Stimulated activated CD4-positive, alpha-beta T cell treated with anti-CD3 and anti-CD28 coated beads, TNF-alpha, amount 100 ng/mL, for 48 hours (primary cell): ENCODE measurements at places on chromosomes 5 and 9.
A peak's percentile ranks its signal among the peaks of the same experiment; 100 is the strongest.

GRCh38 chr5:113047733-113048652, 71.4 kb downstream of the DCP2 start:
- no peak for DNase-seq

DNA sequence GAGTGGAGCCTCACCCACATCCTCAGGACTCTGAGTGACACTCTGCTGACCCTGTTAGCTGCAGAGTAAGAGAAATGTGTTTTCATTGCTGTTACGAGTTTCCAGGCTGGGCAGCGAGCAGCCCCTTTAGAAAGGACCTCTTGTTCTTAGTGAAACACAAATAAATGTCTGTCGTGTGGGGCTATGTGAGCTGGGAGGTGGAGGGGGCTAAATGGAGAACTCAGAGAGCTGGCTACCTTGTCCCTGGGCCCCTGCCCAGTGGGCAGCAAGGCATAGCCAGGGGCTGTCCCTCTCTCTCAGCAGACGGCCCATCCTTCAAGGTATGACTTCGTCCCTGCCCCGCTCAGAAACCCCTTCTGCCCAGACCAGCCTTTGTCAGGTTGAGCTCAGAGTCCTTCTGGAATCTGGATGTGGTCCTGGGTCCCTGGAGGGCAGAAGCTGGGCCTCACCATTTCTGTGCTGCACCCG, 10.2 kb downstream of the DCANP1 start:
- DNase-seq: no peak

GRCh38 chr5:34582371-34582770, 73.8 kb upstream of the RAI14 start:
- DNase-seq: no peak

DNA sequence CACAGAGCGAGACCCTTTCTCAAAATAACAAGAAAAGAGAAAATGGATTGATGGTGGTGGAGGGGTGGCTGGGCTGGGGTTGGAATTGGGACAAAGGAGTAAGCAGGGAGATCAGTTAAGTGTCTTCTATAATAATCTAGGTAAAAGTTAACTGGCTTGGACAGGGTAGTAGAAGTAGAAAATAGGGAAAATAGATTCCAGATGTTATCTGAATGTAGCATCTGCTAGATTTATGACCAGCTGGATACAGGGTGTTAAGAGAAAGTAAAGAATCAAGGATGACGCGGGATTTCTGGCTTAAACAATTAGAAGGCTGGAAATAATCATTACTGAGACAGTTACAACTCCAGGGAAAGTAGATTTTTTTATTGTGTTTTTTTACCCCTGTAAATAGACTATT, 13.0 kb downstream of the PPP6C start:
- no peak for DNase-seq

GRCh38 chr5:148776780-148777179, 49.6 kb upstream of the ADRB2 start:
- DNase-seq: no peak

GRCh38 chr5:86570427-86571083, 47.2 kb upstream of the COX7C start:
- no peak for DNase-seq

DNA sequence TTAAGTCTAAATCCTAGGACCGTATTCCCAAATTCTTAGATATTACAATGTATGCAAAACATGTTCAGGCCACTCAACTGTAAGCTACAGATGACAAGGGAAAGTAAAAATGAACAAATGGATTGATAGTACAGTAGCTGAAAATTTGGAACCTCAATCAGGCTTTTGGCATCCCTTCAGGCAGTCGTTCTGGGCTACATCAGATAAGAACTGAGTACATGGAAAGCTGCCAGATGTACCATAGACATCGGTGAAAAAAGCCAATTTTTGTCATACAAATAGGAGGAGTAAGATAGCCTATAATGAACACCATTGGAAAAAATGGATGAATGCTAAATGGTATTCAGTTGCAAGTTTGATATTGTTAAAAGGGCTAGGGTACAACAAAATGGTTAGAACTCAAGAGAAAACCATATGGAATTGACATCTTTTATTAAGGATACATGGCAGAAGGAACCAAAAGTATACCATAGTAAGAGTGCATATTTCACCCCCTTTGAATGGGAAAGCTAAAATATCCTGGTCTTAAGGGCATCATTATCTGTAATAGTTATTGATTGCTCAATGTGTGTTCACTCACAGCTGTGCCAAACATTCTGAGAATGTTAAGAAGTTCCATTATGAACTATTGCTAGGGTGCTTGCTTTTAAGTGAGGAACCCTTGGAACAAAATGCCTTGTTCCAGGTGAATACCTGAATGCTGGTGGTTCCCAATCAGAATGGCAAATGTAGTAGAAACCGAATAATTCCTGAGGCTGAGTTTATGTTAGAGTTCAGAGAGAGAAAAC, 86.4 kb downstream of the NR3C1 start:
- DNase-seq: no peak

GRCh38 chr9:122118343-122119165, 25.4 kb upstream of the TTLL11 start:
- DNase-seq: no peak

- no peak for DNase-seq
Observed at GRCh38 chr9:86941197-86941596, 6.1 kb downstream of the GAS1 start.

- no peak for DNase-seq
Observed at GRCh38 chr5:96958977-96959376, 23.1 kb downstream of the LNPEP start.

- DNase-seq: no peak
Observed at GRCh38 chr5:148844433-148845280, 18.2 kb downstream of the ADRB2 start.

DNA sequence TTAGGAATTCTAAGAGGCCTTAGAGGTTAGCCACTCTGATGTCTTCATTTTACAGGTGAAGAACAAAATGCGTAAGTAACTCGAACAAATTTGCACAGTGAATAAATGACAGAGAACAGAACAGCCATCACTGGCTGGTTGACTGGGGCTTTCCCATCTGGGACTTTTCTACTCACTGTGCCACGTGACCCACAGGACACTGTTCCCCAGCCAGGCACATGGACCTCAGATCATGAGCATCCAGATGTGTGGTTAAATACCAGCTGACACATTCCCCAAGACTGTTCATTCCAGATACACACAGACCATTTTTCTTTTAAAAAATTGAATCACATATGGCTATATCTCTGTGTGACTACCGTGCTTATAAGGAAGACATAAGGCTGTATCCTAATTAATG, 25.8 kb upstream of the MED10 start:
- no peak for DNase-seq

- no peak for DNase-seq
Observed at GRCh38 chr5:135861641-135862040, 27.2 kb downstream of the SLC25A48 start.

DNA sequence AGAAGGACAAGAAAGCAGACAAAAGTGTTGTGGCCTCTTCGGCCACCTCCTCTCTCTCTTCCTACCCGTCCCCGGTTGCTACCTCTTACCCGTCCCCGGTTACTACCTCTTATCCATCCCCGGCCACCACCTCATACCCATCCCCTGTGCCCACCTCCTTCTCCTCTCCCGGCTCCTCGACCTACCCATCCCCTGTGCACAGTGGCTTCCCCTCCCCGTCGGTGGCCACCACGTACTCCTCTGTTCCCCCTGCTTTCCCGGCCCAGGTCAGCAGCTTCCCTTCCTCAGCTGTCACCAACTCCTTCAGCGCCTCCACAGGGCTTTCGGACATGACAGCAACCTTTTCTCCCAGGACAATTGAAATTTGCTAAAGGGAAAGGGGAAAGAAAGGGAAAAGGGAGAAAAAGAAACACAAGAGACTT, 2.4 kb downstream of the EGR1 start:
- no peak for DNase-seq

- DNase-seq: no peak
Observed at GRCh38 chr9:85534340-85534739, 207.4 kb downstream of the AGTPBP1 start.

GRCh38 chr5:61491861-61492260, 159.8 kb downstream of the ZSWIM6 start:
- no peak for DNase-seq

- DNase-seq: no peak
Observed at GRCh38 chr5:43683884-43684471, 81.0 kb downstream of the NNT start.

DNA sequence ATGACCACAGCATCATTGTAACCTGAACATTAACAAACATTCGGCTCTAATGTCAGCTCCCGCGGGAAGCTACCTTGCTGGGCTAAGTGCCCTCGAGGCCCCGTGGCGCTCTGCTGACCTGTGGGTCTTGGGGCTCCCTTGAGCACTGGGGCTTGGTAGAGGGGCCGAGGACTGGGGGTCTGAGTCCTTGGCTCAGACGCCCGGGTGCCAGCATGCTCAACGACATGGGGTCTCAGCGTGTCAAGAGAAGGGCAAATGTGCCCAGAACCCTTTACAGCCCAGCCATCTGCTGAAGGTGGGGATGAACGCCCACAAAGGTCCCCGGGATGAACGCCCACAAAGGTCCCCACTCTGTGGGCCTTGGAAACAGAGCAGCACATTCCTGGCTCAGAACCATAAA, 39.7 kb upstream of the SARDH start:
- no peak for DNase-seq

- no peak for DNase-seq
Observed at GRCh38 chr5:54281960-54282692, 28.2 kb downstream of the ARL15 start.

GRCh38 chr5:131760793-131761192, 36.0 kb downstream of the FNIP1 start:
- DNase-seq: no peak

DNA sequence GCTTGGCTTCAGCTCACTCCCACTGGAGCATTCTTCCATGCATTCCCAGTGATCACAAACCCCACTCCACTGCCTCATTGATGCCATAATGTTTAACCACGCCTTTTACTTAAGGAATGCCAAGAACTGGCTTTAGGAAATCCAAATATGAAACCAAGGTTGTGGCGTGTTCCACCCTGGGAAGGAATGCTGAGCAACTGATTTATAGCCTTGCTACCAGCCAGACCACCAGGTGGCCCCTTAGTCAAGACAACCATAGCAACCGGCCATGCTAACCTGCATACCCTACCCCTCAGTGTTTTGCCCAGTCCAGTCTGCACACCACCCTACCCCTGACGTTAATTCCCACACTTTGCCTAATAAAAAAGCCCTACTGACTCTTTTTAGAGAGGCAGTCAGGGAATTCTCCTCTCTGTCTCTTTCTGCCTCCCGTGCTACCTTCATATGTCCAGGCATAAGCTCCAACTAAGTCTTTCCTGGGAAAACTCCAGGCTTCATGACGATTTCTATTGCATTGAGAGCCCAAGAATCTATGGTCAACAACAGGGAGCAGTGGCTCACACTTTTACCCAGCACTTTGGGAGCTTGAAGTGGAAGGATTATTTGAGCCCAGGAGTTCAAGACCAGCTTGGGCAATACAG, 27.0 kb upstream of the PRRC2B start:
- no peak for DNase-seq

- peak; percentile 92 for DNase-seq
Observed at GRCh38 chr5:32174011-32174870, at the start of gene GOLPH3. Gene GOLPH3, minus strand, starts transcription at chr5:32174319. Its CDS starts 285 bp downstream, at chr5:32174034.

DNA sequence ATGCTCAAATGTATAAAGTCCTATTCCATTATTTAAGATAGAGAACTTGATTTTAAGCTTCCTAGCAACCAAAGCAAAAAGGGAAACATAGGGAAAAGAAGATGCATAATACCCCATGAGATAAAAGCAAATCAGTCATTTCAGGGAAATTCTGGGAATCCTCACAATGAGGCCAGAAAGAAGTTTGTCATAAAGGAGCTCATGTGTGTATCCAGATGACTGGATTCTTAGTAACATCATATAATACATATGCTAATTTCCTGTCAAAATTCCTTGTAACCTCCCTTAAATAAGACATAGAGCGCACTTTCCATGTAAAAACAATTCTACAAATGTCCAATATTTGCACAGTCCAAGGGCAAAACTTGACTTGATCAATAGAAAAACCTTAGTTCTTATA, 411.0 kb upstream of the WWC1 start:
- no peak for DNase-seq
